ENCODE measurements at places on chromosomes 6 and 20.

- peak; percentile 73 for DNase-seq
These were observed 56.4 kb upstream of the DUSP22 start for GRCh38 chr6:235763-236360.

DNA sequence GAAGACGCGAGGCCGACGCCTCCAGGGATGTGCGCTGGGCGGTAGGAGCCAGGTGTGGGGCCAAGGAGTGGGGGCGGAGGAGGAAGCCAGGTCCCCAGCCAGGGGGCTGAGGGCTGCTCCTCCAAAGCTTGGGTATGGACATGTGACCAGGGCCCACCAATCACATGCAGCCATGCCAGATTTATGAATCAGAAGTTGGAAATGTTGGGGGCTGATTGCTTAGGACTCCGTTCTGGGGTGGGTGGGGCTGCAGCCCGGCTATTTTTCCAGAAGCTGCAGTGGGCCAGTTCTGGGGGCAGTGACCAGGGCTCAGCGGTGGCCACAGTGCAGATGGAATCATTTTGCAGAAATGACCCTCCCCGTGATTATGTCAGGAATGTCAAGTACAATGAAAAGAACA, 96.0 kb downstream of the CEBPB start:
- no peak for DNase-seq

- no peak for DNase-seq
These were observed 90.0 kb upstream of the BHLHE23 start for GRCh38 chr20:63096681-63097335.

DNA sequence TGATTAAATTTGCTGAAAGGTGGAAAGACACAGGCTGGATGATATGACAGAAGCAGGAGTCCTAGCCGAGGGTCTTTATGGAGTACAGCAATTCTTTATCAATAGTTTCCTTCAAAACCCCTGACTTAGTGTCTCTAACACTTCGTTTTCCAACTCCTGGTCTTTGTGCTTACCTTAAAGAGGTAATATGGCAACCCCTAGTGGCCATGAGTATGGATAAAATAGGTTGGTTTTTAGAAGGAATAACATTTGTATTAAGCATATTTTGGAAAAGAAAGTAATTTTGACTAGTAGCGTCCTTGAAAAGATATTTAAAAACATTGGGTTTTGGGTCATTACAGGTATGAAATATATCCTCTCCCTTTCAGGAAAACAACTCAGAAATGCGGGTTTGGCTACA, 51.9 kb downstream of the VGLL2 start:
- no peak for DNase-seq

DNA sequence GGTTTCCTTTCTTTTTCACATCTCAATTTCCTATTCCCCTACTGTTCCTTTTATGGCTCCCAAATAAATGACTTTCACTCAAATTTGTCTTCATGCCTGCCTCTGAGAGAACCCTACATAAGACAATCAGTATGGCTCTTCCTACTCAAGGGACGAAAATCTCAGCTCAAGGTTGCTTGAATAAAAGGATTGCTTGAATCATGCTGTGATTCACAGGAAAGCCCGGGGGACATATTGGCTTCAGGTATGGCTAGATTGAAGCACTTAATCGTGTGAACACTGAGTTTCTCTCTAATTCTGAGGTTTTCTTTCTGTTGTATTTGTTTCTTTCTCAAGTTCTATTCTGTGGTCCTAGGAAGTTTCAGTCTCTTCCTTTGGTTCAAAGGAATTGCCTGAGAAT, 140.3 kb upstream of the SULF2 start:
- no peak for DNase-seq

DNA sequence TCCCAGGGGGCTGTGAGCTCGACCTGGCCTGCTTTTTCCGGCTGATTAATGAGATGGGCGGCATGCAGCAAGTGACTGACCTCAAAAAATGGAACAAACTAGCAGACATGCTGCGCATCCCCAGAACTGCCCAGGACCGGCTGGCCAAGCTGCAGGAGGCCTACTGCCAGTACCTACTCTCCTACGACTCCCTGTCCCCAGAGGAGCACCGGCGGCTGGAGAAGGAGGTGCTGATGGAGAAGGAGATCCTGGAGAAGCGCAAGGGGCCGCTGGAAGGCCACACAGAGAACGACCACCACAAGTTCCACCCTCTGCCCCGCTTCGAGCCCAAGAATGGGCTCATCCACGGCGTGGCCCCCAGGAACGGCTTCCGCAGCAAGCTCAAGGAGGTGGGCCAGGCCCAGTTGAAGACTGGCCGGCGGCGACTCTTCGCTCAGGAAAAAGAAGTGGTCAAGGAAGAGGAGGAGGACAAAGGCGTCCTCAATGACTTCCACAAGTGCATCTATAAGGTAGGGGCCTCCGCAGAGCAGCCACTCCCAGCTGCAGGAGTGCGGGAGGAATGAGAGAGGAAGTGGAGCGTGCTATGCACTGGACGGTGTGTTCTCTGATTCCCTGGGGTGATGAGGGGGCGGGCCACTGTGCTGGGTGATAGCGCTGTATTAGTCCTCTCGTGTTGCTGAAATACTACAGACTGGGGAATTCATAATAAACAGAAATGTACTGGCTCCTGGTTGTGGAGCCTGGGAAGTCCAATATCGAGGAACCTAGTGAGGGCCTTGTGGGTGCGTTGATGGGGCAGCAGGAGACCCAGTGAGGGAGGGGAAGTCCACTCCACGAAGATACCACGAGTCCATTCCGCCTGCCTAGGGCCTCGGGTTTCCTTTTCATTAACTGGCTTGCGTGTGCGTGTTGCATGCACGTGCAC, 161.7 kb downstream of the DTNBP1 start:
- no peak for DNase-seq

- no peak for DNase-seq
These were observed 37.8 kb downstream of the CD109 start for GRCh38 chr6:73733791-73734190.

DNA sequence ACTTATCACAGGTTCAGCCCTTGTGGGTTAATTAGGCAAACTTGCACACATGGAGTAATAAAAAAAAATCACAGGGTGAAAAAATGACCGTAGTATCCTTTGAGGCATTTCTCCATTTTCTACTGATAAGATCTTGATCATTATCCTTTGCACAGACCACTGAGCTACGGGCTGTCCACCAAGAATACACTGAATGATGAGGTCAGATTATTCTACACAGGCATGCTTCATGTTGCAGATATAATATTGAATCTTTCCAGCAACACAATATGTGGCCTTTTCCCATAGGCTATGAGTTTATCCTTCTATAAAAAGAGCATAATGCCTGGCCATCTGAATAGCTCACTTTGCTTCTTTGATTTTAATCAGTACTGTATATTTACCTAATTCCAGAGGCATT, 168.9 kb downstream of the FRK start:
- no peak for DNase-seq

GRCh38 chr6:21438986-21439352, 154.6 kb upstream of the SOX4 start:
- DNase-seq, result no peak

DNA sequence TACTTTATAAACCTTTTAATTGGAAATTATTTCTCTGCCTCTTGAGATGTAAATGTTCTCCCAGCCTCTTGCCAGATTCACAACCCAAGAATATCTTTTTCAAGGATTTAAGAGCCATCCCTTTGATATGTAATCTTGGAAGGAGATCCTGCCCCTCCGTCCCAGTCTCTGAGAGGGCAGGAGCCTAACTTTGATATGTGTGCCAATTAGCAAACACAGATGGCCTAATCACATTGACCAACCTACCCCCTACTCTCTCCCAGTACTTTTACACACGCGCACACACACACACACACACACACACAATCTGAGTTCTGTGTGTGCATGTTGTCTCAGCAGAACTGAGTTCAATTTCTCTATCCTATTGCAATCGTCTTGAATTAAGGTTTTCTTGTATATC, 623.8 kb downstream of the PHF3 start:
- no peak for DNase-seq

- DNase-seq, result no peak
These were observed 351.3 kb downstream of the ZFAND3 start for GRCh38 chr6:38170666-38171355.

DNA sequence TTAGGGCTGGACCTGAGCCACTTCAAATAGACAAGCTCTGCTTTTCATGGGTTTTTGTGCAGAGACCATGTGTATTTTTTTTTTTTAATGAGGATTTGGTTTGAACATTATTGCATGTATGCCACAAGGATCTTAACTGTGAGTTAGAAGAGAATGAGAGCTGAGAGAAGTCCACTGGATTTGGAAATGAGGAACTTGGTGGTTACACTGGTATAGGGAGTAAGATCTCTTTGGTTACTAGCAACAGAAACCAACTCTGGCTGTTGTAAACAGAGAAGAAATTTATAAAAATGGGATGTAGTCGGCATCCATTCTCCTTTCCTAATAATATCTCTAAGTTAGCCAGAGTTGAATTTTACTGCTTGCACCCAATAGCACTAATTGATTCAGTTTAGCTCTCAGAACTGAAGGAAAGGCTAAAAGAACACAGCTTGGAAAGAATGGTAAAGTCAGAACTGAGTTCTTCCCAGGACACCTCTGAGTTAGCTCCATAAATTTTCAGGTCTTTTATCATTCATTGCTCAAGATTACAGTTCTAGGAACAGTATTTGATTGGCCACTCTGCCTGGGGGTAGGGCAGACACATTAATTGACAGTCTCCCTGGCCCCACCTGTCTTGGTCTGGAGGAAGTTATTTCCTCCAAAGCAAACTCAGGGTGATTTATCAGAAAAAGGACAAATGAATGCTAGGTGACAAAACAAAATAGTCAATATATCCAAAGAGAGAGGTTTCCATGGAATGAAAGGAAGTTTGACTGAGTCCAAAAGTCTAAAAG, 3.9 kb upstream of the WFDC2 start:
- DNase-seq, result no peak

GRCh38 chr6:150499882-150500312, 99.8 kb upstream of the PLEKHG1 start:
- DNase-seq, result no peak

GRCh38 chr20:39676857-39677391, 714.8 kb downstream of the DHX35 start:
- DNase-seq, result no peak

GRCh38 chr6:165618241-165618640, 44.8 kb downstream of the PDE10A start:
- DNase-seq, result no peak

DNA sequence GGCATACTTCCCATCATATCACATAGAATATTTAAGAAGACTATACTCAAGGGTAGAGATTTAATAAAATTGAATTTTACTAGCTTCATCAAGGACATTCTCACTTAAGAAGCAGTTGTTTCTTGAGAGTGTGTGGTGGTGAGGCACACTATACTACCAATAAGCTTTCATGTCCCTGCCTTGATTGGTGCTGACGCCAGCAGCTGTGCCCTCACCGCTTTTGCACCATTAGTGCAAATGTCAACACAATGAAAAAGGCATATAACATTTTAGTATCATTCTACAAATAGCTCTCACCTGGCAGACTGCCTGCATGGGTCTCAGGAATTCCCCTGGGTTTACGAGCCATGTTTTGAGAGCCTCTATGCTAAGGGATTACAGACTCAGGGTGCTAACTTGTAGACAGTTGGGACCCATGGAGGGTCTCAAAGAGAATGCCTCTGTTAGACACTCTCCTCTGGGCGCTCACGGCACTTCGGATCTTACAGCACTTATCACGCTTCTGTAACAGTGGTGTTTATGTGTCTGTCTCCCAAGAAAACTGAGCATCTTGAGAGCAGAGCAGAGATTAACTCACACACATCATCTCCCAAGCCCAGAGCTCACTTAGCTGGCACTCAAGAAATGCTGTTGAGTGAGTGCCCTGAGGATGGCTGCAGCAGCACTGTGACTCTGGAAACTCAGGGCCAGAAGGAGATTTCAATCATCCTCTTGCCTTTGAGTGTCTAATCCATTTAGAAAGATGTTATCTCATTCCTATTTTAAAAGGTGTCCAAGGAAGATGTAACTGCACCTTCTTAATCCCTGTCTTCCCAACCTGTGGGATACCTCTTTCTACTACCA, 143.3 kb upstream of the GPR6 start:
- no peak for DNase-seq

GRCh38 chr6:166588691-166589336, 2.3 kb upstream of the RAMACL start:
- DNase-seq, result no peak

- no peak for DNase-seq
These were observed 222.7 kb downstream of the PHACTR1 start for GRCh38 chr6:12939314-12939713.

- DNase-seq, result no peak
These were observed 130.4 kb upstream of the LRFN2 start for GRCh38 chr6:40717411-40718057.

- DNase-seq, result no peak
These were observed 1241.1 kb upstream of the EYS start for GRCh38 chr6:66948106-66948505.

GRCh38 chr20:62668441-62669027, 26.2 kb downstream of the SLCO4A1 start:
- DNase-seq, result peak; percentile 48

GRCh38 chr6:46655803-46656202, 3.0 kb downstream of the SLC25A27 start:
- DNase-seq, result no peak
